ENCODE measurements at places on chromosomes 2 and 18.

DNA sequence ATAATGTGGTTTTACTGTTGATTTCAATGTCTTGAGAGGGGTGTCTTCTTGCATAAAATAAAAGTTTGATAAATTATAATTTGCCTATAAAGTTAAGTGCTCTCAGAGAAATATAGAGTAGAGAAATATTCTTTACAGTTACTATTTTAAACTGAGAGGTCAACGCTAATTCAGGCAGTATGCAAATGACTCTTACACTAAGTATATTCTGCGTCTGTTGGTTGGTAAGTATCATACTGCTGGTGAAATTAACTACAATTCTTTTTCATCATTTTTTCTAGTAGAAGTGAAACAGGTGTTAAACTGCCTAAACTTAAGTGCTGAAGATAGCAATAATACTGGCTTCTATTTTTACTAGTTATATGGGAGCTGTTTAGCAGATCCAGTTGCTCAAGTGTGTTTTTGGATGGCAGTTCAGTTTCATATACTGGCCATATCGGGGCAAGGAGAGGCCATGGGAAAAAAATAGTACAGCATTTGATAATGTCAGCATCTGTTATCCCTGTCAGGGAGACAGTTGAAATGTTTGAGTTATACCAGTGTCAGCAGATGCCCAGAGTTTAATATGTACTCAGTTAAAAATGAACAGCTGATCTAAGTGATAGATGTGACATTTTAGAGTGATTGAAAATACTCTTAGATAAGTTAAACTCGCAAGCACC lies 86.2 kb downstream of the MIB1 start:
- no peak for DNase-seq

DNA sequence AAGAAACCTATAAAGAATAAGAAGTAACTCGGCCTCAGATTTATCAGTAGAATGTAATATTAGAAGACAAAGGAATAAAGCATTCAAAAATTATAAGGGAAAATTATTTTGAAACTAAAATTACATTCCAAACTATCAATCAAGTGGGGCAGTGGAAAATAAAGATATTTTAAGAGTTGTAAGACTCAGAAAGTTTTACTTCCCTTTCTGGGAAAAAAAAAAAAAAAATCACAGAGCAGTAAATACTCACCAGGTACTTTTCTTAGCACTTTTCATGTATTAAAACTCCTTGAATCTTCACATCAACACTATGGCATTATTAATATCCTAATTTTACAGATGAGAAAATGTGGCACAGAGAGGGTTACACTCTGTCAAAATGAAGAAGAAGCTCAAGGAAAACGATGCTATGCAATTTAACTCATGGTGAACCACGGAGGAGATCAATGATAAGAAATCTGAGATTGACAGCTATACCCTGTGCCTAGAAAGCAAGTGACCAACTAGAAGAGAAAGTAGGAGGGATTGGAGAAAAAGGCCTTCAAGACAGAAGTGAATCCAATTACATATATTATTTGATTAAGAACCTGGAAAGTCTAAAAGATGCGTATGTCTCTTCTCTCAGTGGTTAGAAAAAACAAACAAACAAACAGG lies 238.9 kb upstream of the ID2 start:
- DNase-seq = no peak

DNA sequence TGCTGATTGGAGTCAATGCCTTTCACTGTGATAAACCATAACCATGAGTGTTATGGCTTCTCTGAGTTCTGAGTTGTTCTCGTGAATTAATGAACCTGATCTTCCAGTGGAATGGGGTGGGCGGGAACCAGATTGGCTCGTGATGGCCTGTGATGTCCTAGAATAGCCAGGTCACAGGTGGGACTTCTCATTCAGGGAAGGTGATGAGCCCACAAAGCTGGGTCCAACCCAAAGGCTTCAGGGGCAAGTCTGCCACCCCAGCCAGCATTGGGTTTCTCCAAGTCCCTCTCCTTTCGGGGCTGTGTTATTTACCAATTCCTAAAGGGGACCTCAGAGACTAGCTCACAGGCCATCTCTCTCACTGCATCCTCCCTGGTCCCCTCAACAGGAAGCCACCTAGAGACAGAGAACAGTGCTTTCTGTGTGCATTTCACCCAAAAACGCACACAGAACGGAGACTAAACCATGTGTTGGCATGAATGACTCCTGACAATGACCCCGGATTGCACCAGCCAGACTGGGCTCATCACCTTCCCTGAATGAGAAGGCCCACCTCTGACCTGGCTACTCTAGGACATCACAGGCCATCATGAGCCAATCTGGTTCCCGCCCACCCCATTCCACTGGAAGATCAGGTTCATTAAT lies 85.5 kb downstream of the MALT1 start:
- DNase-seq = no peak

GRCh38 chr2:6960659-6961058 lies 43.4 kb downstream of the RNF144A start:
- DNase-seq = no peak

GRCh38 chr2:223594831-223595230 lies 7.3 kb downstream of the SCG2 start:
- no peak for DNase-seq

DNA sequence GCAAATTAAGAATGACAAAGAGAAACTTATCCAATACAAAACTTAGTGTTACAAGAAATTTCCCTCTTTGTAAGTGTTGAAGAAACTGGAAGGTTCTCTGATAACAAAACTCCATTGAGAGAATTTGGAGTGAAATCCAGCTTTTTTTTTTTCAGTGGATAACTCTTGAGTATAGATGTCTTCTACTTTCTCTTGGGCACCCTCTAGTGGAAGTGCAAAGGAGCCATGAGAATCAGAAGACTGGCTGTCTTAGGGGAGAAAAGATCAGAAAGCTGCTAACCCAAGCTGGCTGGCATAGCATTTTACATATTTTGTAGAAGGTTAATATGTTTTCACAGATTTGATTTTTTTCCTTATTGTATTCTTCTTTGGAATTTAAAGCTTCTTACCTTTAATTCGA lies 138.8 kb upstream of the SATB2 start:
- DNase-seq = no peak

- no peak for DNase-seq
These were observed 125.6 kb downstream of the NCOA1 start for GRCh38 chr2:24616616-24617015.

- no peak for DNase-seq
These were observed 10.6 kb upstream of the KLF11 start for GRCh38 chr2:10032746-10033105.

- no peak for DNase-seq
These were observed 1256.2 kb upstream of the CRIM1 start for GRCh38 chr2:35099342-35099741.

GRCh38 chr2:17901246-17901645 lies 22.8 kb downstream of the KCNS3 start:
- no peak for DNase-seq

GRCh38 chr2:228039752-228040534 lies 141.5 kb downstream of the SPHKAP start:
- no peak for DNase-seq

- DNase-seq = no peak
These were observed 218.2 kb downstream of the KLHL29 start for GRCh38 chr2:23603156-23603555.

GRCh38 chr2:201854841-201855240 lies 48.5 kb downstream of the CDK15 start:
- DNase-seq = no peak

- DNase-seq = no peak
These were observed 16.5 kb downstream of the SFXN5 start for GRCh38 chr2:73054980-73055379.

DNA sequence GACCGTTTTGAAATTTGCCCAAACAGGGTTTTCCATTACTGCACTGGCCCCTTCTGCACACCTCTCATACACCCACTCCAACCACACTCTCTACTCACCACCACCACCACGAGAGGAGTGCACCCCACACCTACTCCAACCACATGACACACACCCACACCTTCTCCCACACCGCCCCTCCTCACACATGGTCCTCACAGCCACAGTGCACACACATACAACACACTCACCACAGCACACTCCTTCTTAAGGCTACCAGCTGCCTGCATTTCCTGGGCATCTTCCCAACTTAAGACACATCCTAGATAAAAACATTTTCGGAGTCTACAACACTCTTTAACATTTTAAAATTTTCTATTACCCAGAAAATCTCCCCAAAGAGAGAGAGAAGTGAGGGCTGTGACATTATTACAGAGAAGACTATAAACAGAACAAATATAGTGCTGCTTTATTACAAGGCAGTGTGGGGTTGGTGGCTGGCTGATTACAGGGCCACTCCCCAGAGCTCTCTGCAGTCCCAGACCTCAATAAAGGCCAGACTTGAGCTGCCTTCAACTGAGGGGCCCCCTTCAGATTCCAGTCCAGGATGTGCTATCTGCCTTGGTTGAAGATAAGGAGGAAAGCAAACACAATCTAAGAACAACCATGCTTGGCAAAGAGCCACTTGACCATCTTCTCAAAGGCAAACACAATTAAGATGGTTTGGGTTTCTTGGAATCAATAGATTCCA lies 36.1 kb downstream of the NHEJ1 start:
- peak; percentile 30 for DNase-seq

GRCh38 chr18:77132369-77133050 lies at the start of gene MBP:
Gene MBP (minus strand): TSS chr18:77132783. CDS start chr18:77105261, 27,522 bp downstream.
- peak; percentile 69 for DNase-seq

GRCh38 chr2:121281694-121282093 lies 3.3 kb downstream of the TFCP2L1 start:
- no peak for DNase-seq

GRCh38 chr2:229783108-229783721 lies 68.9 kb upstream of the DNER start:
- DNase-seq = no peak

DNA sequence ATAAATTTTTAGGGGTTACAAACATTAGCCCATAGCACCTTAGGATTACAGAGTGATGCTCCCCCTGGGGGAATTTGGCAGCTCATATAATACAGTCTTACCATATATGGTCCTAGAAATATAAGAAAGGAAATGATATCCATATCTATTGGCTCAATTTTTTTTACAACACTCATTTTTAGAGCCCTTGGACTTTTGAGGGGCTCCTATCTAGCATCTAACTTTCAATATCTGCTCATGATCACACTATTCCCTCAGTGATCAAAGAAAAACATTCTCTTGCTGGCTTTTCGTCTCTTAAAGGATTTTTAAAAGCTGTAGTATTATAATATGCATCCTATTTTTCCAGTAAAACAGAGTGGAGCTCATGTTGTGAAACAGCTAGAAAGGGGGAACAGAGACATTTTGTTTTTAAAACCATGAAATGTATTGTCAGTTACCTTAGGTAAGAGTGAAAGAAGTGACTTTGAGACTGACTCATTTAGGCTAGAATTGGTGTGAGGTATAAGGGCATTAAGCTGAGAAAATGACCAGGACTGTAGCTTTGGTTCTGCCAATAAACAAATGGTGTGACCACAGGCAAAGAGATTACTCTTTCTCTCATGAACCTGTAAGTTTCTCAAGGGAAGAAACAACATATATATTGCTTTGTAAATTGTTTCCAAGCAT lies 65.8 kb downstream of the ALPK2 start:
- DNase-seq = no peak

DNA sequence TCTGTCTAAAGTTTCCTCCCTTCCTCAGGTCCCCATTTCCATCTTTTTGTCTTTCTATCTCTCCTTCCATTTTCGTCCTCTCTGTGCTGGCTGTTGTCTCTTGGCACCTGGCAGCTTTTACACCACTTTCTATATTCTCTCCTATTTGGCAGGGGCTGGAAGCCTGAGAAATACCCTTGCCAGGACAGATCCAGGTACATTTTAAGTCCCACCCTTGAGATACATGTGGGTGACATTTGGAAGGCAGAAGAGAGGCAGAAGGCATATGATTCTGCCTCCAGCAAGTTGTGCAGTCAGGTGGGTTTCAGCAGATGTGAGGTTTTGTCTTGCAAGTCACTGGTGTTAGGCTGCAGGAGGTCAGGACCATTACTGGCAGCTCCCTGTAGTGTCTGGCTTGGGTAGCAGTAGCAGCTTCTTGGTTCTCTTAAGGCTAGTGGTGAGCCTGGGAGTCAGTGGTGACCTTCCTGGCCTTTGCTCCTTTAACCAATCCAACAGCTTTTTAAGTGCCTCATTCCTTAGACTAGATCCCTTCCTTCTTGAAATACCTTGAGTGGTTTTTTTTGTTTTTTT lies 90.1 kb downstream of the CAPN13 start:
- DNase-seq = no peak

GRCh38 chr2:178449700-178450523 lies 1.1 kb downstream of the PRKRA start:
- DNase-seq = peak; percentile 82

DNA sequence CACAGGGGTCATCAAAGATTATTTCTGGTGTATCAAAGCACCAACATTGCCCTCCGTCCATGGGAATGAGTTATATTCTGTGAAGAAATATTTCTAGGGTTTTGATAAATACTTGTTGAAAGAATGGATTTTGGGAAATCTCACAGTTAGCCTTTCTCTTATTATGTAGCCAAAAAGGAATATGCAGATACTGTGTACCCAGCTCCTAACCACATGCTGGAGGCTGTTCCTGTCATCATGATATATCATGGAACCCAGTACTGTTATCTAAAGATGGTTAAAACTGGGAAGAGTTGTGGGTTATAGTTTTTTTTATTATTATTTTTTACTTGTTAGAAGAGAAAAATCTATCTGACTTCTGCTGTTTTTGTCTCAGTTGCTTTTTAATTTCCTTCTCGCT lies 82.8 kb downstream of the POLE4 start:
- no peak for DNase-seq
